ENCODE measurements at places on chromosomes 11 and 22.

GRCh38 chr11:38060920-38061319 is 1462.9 kb upstream of the RAG2 start:
- DNase-seq = no peak

DNA sequence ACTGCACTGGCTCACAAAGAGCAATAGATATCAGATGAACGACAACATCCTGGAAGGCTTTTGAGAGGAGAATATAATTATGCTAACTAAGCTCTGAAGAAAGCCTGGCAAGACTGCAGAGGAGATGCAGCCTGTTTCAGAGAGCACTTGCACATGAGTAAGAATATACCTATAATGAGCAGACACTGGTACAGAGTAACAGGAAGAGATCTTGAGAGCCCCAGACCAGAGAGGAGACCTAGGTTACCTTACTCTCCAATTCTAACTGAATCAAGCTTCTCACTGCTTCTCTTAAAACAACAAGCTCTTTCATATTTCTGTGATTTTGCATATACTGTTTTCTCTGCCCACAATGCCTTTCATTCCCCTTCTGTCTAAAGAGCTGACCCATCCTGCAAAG is 66.5 kb downstream of the FAM168A start:
- no peak for DNase-seq

DNA sequence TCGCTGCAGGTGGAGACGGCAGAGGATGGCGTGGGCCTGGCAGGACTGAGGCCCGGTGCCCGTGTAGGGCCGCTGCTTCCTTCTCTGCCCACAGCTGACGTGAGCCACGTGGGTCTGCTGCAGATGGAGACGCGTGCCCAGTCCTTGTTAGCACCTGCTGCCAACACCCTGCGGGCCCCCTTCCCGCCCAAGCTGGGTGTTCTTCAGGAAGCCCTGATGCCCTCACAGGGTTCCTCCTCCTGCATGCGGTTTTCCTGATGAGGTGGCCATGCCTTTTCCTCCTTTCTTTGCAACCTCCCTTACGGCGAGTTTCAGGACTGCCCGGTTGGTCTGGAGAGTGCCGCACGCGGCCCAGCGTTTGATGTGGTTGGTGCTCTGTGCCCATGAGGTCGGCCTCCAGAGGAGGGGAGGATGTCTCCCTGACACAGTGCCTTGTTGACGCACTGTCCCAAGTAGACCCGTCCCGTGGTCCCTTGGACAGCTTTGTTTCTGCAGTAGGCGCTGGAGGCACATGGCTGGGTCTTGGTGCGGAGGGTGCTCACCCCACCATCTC is 44.7 kb downstream of the AP2A2 start:
- DNase-seq = no peak

DNA sequence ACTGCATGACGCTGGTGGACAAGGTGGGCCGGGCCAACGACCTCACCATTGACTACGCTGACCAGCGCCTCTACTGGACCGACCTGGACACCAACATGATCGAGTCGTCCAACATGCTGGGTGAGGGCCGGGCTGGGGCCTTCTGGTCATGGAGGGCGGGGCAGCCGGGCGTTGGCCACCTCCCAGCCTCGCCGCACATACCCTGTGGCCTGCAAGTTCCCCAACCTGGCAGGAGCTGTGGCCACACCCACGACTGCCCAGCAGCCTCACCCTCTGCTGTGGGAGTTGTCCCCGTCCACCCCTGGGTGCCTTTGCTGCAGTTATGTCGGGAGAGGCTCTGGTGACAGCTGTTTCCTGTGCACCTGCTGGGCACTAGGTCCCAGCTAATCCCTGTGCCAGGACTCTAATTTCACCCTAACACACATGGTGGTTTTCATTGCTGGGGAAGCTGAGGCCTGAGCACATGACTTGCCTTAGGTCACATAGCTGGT is 49.0 kb upstream of the PPP6R3 start:
- DNase-seq = no peak

GRCh38 chr11:79076526-79077115 is 364.2 kb downstream of the TENM4 start:
- no peak for DNase-seq

DNA sequence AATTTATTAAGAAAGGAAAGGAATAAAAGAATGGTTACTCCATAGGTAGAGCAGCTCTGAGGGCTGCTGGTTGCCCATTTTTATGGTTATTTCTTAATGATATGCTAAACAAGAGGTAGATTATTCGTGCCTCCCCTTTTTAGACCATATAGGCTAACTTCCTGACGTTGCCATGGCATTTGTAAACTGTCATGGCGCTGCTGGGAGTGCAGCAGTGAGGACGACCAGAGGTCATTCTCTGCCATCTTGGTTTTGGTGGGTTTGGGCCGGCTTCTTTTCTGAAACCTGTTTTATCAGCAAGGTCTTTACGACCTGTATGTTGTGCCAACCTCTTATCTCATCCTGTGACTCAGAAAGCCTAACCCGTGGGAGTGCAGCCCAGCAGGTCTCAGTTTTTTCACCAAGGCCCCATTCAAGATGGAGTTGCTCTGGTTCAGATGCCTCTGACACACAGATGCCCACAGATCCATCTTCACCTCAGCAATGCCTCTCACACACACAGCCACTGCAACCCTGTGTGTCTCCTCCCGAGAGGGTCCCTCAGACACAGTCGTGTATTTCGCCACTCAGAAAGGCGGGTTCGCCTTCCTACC is 16.4 kb upstream of the JAM3 start:
- no peak for DNase-seq

DNA sequence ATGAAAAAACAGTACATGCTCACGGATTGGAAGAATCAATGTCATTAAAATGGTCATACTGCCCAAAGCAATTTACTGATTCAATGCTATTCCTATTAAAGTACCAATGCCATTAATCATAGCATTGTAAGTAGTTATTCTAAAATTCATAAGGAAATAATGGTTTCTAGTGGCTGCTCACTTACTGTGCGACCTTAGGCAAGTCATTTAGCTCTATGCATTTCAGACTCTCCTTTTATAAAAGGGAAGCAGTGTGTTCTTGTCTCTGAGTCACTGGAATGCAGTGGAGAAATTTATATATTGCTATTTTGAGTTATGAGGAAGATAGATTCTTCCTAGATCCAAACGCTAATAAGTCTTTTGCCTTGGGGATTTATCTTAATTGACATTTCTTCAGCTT is 174.8 kb downstream of the KCNA4 start:
- DNase-seq = no peak

- DNase-seq = no peak
Observed at GRCh38 chr11:118015385-118015841, 29.2 kb downstream of the IL10RA start.

DNA sequence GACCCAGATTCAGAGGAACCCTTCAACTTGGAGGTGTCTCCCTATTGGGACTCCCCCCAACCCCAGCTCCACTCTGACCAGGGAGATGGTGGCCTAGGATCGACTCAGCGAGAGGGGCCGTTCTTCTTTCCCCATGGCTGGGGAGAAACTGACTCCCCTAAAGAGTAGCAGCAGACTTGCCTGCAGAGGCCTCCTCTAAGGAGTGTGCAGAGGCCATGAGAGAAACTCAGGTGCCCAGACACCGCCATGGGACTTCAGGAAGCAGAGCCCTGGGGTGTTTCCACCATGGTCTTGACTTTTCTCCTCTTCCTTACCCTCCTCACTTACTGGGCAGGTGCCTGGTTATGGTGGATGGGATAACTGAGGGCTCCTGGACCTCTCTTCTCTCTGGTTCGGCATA is 2.6 kb upstream of the TOP3B start:
- no peak for DNase-seq

DNA sequence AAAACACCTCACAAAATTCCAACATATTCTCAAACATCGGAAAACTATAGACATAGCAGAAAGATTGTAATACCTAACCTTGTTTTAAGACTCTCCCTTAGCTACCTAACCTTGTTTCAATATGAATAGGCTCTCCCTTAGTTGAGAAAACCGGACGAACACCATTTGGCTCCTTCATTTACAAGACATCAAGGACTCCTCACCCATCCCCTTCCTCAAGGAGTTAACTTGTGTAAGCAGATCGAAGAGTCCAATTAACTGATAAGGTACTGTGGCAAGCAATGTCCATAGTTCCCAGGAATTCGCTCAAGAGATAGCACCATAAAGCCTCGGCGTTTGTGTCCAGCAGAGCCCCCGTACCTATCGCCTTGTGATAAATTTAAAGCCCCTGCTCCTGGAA is 4.6 kb upstream of the ACRV1 start:
- DNase-seq = no peak

DNA sequence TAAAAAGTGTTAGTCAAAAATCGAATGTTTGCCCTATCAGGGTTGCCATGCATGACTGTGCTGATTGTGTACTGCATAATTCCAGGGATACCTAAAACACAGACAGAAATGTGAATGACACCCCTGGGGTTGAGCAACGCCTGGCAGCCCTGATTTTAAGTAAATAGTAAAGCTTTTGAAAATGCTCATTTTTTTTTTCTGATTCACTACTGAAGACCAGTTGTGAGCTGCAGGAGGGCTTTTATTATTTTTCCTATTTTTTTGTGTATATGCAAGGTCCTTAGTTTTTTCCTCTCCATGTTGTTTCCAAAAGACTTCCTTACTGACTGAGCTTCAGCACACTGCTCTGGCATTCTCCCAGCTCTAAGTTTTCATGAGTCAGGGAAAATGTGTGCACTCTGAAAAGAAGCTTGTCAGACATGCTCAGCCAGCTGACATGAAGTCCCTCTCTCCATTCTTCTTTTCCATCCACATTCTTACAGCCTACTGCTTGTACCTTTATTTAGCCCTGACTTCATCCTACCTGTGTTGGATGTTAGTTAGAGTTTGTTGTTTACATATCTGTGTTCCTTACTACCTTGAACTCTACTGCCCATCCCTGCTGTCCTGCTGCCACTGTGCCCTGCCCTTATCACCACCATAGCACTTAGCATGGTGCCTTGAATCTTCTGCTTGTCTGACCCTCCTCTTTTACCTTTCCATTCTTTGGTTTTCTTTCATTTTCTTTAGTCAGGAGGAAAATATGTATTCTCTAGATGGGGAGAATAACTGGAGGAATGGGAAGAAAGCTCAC is 79.5 kb downstream of the HORMAD2 start:
- no peak for DNase-seq

DNA sequence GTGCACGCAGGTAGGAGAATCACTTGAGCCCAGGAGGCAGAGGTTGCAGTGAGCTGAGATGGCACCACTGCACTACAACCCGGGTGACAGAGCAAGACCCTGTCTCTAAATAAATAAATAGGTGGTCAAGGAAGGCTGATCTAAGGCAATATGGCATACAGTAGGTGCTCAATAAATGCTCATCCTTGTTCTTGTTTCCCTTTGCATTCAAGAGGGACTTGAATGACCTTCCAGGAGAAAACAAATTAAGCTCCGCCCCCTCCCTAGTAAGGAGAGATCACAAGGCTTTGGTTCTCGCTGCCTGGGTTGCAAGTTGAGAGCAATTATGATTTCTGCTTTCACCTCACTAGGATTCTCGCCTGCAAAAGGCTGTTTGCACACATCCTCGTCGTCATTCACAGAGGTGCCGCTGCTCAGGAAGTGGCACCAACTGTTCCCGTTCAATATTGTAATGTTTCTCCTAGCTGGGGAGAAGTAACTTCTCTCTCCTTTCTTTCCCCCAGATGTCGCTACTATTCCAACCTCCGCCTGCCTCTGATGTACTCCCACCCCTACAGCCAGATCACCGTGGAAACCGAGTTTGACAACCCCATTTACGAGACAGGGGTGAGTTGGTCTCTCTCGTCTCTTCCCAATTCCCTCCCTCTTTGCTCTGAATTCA is 51.8 kb upstream of the ASPHD2 start:
- DNase-seq = peak; percentile 15

DNA sequence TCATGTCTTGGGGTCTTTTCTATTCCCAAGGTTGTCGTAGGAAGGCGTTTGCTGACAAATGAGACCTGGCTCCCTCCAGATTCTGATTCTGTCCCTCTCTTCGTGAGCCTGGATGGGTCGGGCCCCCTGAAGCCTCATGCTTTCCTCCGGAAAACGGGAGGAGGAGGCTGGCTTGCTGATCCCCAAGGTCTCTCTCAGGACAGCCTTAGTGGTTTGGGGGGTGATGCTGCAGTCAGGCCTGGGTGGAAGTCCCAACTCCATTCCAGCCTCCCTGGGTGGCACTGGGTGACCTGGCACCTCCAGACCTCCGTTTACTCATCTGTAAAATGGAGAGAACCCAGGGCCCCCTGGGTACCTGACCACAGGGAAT is 23.4 kb upstream of the SMIM38 start:
- DNase-seq = no peak

DNA sequence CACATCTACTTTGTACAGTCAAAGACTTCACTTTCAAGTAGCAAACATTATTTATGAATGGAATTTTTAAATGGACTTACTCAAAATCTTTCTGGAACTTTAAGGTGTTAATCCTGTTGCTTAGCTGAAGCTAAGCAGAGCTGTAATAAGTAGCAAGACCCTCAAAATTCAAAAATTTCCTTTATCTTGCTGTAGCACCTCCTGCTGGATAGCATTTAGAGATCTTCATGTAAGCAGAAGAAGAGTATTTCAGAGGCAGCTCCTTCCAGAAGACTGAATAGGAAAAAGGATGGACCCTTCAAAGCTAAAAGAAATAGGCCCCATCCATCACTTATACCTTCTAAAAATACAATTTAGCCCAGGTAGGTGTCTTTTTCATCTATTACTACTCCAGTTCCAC is 3.4 kb downstream of the PHF21A start:
- no peak for DNase-seq

GRCh38 chr11:73323464-73323863 is 15.4 kb downstream of the ARHGEF17 start:
- no peak for DNase-seq

- no peak for DNase-seq
Observed at GRCh38 chr22:44573451-44573850, 75.4 kb upstream of the RTL6 start.

DNA sequence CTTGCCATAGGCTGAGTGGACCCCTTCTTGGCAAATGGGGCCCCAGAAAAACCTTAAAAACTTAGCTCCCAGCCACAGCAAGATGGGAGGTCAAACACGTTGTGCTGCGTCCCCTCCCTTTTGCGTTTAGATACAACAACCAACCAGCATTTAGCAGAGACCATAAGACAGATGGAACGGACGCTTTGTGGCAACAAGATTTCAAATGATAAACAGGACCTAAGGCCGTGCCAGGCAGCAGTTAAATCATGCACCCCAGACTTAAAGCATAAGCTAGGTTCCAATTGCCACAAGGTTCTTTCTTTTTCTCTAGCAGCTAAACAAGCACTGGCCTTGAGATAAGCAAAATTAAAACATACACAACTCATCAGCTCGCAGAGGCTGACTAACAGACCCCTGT is 39.4 kb upstream of the NTM start:
- DNase-seq = no peak

DNA sequence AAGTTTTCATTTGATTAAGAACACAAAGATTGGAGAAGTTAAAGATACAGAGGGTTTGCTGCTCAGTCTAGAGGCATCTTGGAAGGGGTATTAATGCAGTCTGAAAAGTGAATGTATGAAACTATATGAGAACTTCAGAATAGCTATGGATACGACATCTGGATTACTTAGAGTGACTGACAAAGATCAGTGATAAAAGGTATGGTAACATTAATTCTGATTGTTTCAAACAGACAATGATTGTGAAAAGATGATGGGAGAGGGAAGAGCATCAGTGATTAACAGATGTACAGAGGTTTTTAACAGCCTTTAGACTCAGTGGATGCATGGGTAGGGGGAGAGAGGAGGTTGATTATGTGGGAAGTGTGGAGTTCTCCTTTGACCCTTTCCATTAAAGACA is 919.4 kb upstream of the CNTN5 start:
- no peak for DNase-seq

All from T-helper 1 cell (primary cell).